ENCODE measurements at places on chromosomes 7 and 10.

GRCh38 chr7:47148536-47149207 is 433.2 kb downstream of the TNS3 start:
- no peak for DNase-seq

DNA sequence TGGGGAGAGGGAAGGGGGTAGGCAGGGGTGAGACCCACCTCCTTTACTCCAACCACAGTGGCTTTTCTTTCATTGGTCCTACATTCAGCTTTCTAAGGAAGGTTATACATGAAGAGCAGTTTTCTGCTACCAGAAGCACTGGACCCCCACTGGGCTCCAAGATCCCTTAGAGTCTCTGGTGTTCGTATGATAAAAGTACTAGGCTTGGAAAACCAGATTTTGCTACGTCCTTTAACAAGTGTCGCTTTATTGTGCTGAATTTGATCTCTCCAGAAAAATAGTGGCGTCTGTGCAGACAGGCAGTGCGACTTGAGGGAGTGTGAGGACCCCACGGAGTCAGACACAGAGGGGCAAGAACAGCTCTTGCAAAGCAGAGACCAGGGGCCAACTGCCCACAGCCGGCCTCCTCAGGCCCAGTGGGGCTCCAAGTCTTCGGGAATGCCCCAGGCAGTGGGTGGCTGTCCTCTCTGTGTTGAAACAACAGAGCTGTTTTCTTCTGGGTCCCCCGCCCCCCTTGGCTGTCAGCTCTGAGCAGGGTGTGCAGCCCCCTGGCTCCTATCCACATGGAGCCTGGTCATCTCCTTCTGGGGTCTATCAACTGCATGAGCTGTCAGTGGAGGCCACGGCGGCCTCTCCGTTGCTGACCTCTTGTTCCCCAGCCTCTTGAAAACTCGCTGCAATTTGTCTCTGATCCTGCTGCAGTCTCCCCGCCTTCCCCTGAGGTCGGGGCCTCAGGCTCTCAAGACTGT is 333.2 kb downstream of the RPS24 start:
- DNase-seq, result no peak

DNA sequence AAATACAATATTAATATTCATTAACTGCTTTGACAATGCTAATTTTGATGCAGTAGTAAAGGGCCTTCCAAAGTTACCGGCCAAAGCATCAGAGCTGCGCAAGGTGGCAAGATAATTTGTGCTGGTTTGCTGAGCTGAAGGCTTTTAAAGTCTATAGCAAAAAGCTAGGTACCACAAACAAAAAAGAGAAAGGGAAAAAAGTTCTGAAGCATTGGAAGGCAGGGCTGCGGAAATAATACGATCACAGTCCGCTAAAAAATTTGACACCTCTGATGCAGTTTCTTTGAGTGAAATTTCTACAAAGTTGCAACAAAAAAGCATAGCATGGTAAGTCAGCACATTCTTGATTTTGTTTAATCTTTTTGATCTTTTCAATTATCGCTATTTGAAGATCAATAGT is 175.6 kb downstream of the TCF7L2 start:
- DNase-seq, result no peak

GRCh38 chr7:30877015-30877769 is 34.5 kb upstream of the AQP1 start:
- DNase-seq, result no peak

DNA sequence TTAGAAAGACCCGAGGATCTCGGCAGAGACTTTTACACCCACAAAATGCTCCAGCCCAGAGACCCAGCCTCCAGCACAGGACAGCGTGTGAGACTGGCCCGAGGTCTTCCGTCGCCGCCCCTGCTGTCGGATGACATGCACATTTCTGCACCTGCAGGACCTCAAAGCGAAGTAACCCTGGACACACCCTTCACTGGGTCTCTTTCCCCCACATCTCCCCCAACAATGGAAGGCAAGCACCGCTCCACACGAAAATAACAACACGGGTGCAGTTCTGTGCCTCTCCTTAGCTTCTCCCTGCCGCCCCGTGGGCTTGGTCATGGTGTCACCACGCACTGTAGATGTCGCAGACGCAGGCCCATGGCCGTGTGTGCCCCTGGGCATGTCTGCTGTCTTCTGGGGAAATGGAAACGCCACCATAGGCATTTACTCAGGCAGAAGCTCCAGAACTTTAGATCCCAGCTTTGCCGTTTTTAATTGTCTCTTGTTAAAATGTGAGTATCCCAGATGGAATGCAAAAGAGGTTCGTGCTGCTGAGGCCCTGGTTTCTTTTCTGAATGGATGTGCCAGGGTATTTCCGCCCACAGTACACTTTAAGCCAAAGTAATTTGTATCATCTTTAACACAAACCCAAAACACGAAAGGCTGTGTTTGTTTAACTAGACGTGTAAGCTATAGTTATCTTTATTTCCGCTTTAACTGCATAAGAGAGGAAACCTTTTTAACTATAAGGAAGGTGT is 237.9 kb downstream of the MGMT start:
- no peak for DNase-seq

- DNase-seq, result peak; percentile 66
Observed at GRCh38 chr7:117127585-117128168, 174.4 kb downstream of the ST7 start.

- DNase-seq, result no peak
Observed at GRCh38 chr10:30172673-30173072, 113.3 kb upstream of the JCAD start.

GRCh38 chr7:15829691-15830090 is 143.2 kb upstream of the MEOX2 start:
- no peak for DNase-seq

- DNase-seq, result no peak
Observed at GRCh38 chr10:6171881-6172695, 30.6 kb upstream of the PFKFB3 start.

- peak; percentile 62 for DNase-seq
Observed at GRCh38 chr10:100482181-100482833, 19.5 kb downstream of the WNT8B start.

DNA sequence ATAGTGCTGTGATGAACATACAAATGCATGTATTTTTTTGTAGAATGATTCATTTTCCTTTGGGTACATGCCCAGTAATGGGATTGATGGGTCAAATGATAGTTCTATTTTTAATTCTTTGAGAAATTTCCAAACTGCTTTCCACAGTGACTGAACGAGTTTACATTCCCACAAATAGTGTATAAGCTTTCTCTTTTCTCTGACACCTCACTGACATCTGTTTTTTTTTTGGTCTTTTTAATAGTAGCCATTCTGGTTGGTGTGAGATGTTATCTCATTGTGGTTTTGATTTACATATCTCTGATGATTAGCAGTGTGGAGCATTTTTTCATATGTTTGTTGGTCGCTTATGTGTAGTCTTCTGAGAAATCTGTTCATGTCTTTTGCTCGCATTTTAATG is 195.0 kb upstream of the AGK start:
- DNase-seq, result no peak

DNA sequence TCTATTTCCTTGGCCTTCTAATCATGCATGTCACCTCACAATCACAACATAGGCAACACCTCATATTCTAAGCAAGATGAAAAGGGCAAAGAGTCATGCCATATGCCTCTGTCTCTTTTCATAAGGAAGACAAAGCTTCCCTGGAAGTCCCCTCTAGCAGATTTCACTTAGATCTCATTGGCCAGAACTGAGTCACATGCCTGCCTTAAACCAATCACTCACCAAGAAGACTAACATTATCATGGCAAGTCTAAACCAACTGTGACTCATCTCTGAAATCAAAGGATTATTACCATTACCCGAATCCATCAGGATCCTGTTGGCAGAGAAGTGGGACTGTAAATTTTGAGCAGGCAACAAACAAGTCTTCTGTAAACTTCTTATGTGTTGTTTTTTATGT is 27.8 kb downstream of the CAV1 start:
- no peak for DNase-seq

- no peak for DNase-seq
Observed at GRCh38 chr10:20330246-20330645, 514.0 kb downstream of the PLXDC2 start.

DNA sequence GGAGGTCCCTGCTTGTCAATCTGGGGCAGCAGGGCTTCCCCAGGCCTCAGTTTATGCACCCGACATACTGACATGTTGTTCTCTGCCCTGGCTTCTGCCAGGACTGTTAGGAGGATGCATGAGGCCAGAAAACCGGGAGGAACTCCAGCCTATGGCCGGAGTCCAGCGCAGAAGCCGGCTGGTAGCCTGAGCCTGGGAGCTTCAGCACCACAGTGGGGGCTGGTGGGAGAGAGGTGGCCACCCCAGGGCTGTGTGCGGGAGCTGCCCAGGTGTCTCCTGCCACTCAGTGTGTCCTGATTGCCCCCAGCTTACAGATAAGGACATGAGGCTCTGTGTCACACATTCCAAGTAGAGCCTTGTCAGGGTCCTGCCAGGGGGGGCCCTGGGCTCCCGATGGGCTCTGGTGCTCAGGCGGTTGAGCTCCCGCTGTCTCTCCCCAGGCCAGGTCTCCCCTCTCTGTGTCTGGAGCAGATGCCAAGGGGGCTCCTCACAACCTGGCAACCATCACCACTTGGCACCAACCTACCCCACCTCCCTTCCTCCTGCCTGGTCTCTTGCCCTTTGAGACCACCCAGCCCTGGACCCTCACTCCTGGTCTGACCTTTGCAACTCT is 32.3 kb downstream of the PPIF start:
- no peak for DNase-seq

DNA sequence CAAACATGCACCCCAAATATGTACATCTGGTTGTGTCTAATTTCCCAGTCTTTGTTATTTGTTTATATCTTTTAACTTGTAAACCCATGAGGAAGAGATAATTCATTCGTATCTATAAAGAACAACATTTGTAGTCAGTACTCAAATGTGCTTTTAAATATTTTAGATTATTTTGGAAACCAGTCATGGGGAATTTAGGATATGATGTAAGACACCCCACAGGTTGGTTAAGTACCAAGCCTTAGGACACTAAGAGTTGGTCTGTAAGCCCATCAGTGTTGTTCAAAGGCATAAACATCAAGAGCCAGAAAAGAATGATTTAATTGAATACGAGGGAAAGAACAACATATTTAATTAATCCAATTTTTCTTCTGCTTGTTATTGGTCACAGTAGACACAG is 421.1 kb upstream of the SEMA3C start:
- DNase-seq, result no peak

DNA sequence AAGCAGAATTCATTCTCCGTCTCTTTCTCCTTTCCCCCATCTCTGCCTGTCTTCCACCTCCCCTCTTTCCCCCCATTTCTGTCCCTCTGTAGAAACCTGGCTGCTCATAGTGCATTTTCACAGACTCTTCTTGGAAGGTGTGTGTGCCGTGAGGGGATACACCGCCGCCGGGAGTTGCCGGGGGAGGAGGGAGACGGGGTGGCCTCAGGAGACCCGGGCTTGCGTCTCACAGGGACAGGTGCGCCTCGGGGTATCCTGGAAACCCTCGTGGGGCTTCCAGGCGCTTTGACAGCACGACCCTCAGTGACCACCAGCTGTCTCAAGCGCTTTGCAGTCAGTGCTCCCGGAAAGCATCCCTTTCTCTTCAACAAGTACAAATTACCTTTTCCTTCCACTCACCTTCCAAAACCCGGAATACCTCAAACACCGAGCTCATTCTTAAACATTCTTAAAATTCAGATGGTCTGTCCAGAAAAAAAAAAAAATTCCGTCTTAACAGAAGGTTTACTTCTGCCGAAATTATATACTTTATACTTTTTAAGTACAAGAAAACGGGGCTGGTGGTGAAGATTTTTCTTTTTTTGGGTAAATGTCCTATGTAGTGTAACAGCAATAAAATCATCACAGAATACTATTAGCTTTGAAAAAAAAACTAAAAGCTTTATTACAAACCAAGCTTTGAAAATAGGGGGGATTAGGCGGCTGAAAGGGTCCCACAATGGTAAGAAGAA is 8.2 kb downstream of the EMX2 start:
- DNase-seq, result no peak

Data from HAP-1 (cell line).